ENCODE measurements at places on chromosomes 3 and 15. TPM values are rescaled to one million over a fixed set of nuclear protein-coding genes. Genes with fewer than 3 reads are reported as not detected.

The ZSCAN2 gene
- total RNA-seq, result 64.8 TPM

The GOLGA6L25 gene
- total RNA-seq, result not detected

The P3H2 gene
- total RNA-seq, result 72.7 TPM

The TRIM42 gene
- not detected for total RNA-seq

The TLR9 gene
- not detected for total RNA-seq

The TJP1 gene
- total RNA-seq, result 57.2 TPM

The C3orf49 gene
- not detected for total RNA-seq

The CTXN2 gene
- not detected for total RNA-seq
